ENCODE measurements at places on chromosomes 5 and 9.

- DNase-seq: no peak
Measured at GRCh38 chr9:122340161-122340560, 30.7 kb upstream of the PTGS1 start.

- DNase-seq: no peak
Measured at GRCh38 chr9:12882430-12882829, 107.6 kb downstream of the LURAP1L start.

GRCh38 chr5:163658702-163659567 lies 153.5 kb downstream of the MAT2B start:
- DNase-seq: no peak

DNA sequence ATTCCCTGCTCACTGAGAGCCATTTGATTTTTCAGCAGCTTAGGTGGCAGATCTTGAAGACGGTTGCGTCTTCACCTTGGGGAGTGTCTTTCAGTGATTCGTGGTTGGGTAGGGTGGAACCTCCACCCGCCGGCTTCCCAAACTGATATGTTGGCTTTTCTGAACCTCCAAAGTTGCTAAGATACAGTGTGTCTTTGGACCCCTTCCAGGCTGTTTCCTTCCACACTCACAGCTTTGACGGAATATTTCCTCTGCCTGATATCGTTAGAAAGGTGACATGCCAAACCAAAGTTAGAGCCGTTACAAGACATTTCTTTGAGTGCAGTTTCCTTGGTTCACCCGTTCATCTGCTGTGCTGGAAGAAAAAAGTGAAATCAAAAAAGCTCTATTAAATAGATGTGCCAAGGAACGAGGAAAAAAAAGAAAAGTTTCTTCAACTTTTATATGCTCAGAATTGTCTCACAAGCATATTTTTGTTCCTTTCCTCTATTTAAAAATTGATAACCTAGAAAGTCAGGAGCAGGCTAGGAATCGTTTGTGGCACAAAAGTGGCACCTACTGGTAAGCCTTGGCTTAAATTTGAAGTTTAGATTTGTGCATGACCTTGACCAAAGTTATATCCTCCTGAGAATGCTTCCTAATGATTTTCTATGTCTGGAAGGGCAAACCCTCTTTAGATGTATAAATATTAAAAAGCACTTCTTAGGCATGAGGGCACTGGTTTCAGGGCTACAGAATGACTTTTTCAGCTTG lies 270.7 kb upstream of the WWC1 start:
- DNase-seq: no peak

DNA sequence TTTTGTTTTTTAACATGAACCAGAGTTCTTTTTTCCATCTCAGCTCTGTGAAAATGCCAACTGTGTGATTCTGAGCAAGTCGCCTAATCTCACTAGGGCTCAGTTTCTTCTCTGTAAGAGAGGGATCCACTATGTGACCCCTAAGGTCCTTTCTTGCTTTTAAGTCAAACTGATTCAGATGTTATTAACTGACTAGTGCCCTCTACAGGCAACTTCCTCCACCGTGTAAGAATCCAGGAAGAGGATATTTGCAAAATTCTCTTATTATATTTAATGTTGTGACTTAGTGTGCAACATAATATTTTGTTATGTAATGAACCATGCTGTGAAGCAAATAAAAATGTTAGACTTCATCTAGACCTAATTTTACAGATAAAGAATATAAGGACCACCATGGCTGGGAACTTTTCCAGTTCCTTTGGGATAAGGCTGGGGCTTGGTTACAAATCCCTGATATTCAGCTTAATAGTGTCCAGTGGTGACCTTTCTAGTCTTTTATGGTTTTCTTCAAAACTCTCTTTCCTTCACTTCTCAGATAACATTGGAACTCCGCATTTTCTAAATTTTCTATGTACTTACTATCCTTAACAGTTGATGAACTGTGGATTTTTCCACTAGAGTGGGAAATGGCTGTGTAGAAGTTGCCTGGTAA lies 244.7 kb downstream of the PIK3R1 start:
- no peak for DNase-seq

- DNase-seq: no peak
Measured at GRCh38 chr5:175434800-175435199, 9.2 kb downstream of the DRD1 start.

- DNase-seq: no peak
Measured at GRCh38 chr9:86816366-86816765, 130.9 kb downstream of the GAS1 start.

DNA sequence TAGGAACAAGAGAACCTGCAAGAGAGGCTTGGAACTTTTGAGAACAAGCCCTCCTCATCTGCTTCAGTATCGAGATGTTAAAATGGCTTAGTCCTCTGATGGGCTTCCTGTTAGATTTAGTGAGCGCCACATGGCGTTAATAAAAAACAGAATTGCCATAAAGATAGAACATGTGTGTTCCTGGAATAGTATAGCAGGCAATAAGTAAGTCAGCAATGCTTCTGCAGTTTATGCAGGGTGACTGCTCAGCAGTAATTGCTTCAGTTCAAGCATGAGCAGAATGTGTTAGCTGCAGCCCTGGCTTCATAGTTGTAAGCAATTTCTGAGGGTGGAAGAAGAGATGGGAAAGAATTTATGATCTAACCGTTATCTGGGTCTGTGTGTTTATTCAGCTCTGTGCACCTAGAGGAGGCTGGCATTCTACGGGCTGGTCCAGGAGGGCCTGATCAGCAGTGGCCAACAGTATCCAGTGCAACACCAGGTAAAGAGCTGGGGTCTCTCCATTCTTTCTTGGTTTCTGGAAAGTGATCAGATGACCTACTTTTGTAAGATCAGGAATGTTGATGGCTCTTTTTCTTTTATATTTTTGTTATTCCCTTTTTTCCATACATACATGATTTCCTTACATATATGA lies 15.9 kb downstream of the PCDHAC2 start:
- no peak for DNase-seq

Data from renal cortex interstitium (tissue), 15 donors.